Stimulated activated CD4-positive, alpha-beta T cell treated with anti-CD3 and anti-CD28 coated beads, Interleukin-2, amount 100 ng/mL, for 48 hours (primary cell): ENCODE measurements at places on chromosomes 3 and 15.

DNA sequence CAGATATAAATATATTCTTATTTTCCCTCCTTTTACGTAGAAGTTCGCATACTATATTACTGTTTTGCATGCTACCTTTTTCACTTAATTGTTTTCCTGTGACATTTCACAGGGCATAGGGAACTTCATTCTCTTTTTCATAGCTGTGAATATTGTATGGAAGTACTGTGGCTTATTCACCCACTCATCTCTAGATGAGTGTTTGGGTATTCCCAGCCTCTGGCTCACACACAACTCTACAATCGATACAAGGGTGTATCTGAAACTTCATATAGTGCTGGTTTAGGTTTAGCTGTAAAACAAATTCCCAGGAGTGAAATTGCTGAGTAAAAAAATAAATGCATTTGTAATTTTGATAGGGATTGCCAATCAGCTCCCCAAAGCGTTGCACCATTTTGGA is 55.3 kb upstream of the MAGI1 start:
- DNase-seq = no peak

GRCh38 chr15:58049520-58050227 is 15.8 kb downstream of the ALDH1A2 start:
- DNase-seq = no peak

GRCh38 chr3:190718671-190719070 is 143.8 kb downstream of the GMNC start:
- no peak for DNase-seq

GRCh38 chr3:69752241-69752640 is 13.0 kb downstream of the MITF start:
- no peak for DNase-seq

GRCh38 chr3:55198554-55198953 is 270.7 kb upstream of the LRTM1 start:
- no peak for DNase-seq

- DNase-seq = no peak
Observed at GRCh38 chr3:100898681-100899080, 94.5 kb downstream of the ABI3BP start.

- no peak for DNase-seq
Observed at GRCh38 chr15:25731411-25731810, 131.7 kb downstream of the ATP10A start.

GRCh38 chr3:149466192-149466591 is 8.3 kb upstream of the TM4SF4 start:
- DNase-seq = no peak

DNA sequence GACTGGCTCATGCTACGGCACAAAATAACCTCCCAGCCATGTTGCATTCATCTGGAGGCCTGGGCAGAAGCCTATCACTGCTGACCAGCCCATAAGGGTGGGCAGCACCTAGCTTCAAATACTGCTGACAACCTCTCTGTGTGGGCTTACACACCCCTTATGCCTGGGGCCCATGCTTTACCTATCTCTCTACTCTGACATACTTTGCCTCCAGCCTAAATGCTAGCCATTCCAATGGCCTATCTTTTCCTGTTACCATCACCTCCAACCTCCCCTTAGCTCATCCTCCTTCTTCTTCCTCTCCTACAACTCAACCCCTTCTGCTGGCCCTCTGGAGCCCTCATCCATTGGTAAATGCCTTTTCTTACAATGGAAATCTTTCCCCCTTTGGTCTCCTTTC is 41.0 kb upstream of the PPP2R3A start:
- DNase-seq = no peak

- no peak for DNase-seq
Observed at GRCh38 chr3:149506540-149506939, 32.0 kb downstream of the TM4SF4 start.

GRCh38 chr3:109275702-109276293 is 40.5 kb downstream of the DPPA2 start:
- no peak for DNase-seq

DNA sequence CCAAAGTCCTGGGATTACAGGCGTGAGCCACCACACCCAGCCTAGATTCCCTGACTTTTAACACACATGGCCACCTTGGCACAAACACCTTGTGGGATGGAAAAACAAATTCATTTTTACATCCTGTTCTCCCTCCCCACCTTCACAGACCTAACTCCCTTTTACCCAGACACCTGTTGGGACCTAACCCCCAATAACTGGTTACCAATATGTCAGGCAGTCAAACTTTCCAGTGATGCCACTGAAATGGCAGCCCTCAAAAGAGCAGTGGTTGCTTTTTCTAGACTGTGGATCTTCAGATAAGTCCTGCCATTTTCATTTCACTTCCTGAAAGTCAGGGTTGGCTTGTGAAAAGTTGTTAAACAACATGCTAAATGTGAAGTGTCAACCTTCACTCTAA is 34.9 kb downstream of the SIN3A start:
- no peak for DNase-seq

GRCh38 chr3:118977118-118977517 is 57.5 kb downstream of the IGSF11 start:
- DNase-seq = no peak

- no peak for DNase-seq
Observed at GRCh38 chr15:26095710-26096330, 232.7 kb upstream of the ATP10A start.

DNA sequence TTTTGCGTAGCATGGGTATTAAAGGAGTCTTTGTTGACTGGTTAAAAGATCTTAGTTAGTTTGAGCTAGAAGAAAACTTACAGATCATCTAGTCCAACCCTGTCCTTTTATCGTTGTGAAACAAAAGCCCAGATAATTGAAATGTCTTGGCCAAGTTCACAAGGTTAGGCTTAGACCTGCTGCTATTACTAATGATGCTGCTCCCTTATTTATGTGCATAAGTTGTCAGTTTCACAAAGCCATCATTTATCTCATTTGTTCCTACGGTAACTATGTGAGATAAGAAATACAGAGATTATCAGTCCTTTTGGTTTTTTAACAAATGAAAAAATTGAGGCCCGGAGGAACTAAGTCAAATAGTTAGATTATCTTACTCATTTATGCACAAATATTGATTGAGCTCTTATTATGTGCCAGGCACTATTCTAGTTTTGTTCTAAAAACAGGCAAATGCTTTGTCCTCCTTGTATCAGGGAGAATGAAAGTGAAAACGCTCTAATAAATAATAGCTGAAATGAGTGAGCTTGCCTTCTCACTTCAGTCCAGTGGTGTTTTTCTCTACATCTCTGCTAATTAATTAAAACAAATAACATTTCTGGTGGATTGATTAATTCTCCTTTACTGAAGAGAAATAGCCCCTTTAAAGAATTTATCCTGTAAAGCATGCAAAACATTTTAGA is 49.1 kb upstream of the TPRG1 start:
- no peak for DNase-seq
